ENCODE measurements at places on chromosomes 13 and 19.

DNA sequence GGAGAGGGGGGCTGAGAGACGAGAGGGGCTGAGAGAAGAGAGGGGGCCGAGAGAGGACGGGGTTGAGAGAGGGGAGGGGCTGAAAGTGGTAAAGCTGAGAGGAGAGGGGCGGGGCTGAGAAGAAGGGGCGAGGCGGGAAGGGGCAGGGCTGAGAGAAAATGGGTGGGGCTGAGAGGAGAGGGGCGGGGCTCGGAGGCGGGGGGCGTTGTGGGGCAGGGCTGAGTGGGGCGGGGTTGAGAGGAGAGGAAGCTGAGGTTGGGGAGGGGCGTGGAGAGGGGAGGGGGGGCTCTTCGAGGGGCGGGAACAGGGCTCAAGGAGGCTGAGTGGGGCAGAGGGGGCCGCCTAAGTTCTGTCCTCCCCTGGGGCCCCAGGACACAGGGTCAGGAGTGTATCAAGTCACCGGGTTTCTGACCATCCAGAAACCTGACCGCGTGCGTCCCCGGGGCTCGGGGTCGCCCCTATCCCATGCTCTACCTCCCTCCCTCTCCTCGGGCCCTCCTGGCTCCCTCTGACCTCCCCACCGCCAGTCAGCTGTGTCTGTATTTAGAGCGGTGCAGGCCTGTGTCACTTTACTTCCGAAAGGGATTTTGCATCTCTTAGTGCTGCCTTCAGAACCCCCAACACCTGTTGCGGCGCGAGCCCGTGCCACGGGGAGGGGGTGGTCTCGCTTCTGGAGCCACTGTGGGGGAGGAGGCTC is 38.6 kb upstream of the SEMA6B start:
- peak; percentile 51 for DNase-seq

- DNase-seq, result peak; percentile 86
Measured at GRCh38 chr19:47697863-47698609, 15.2 kb upstream of the EHD2 start.

GRCh38 chr13:51380269-51380668 is 40.8 kb downstream of the SERPINE3 start:
- no peak for DNase-seq

GRCh38 chr19:21604351-21604926 is 99.0 kb downstream of the ZNF429 start:
- DNase-seq, result peak; percentile 8

DNA sequence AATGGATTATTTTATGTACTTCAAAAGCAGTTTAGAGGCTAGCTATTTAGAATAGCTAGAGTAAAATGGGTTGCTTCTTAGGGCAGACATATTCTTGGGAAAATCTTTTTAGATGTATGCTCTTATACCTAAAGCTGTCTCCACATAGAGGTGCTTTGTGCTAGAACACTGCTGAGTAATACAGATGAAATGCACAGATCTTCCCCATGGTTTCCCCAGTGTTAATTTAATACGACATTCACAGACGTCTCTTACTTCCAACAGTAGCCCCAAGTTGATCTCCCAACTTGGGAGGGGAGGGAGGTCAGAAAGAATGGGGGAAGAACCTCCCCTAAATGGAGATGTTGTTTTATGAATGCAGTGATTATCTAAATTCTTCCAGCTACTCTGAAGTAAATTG is 16.9 kb downstream of the NALCN start:
- no peak for DNase-seq

GRCh38 chr13:23859455-23859854 is 29.7 kb downstream of the MIPEP start:
- no peak for DNase-seq

DNA sequence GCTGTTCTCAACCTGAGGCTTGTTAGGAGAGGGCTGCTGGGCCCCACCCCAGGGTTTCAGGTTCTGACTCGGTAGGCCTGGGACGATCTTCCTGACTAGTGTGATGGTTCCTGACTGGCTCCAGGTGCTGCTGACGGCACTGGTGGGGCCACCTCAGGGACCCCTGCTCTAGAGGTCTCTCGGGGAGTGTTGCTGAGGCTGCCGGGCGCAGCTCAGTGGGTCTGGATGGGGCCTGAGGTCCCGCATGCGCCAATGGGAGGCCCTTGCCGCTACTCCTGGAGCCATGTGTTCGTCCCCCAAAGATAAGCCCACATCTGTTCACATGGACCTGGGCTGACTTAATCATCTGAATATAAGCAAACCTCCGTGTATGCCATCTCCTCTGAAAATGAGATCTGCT is 133.0 kb downstream of the ATP11A start:
- no peak for DNase-seq

DNA sequence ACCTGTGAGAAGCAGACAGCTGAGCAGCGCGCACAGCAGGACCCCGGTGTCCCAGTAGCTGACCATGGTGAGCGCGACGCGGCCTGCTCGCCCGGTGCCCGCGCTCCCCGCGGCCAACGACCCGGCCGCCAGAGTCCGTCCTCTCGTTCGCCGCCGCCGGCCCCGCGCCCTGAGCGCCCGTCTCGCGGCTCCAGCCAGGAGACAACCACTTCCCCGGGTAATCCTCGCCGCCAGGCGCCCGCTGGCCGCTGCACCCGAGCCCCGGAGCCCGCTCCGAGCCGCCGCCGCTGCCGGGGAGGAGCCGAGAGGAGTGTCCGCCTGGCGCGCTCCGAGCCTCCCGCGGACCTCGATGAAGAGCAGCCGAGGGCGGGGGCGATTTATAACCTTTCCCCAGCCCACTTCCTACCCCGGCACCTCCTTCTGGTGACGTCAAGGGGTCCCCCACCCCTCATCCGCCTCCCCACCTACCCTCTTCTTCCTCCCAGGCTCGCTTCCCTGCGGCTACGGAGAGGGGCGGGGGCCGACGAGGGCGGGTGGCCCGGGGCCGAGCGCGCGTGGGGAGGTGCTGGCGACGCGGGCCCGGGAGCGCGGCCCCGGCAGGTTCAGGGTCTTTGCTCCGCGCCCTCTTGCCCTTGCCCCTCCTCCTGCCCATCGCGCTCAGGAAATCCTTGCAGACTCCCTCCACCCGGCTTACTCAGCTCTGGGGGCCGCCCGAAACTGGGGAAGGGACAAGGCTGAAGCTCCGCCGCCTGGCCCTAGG is at the start of gene FLT1:
Gene FLT1, minus strand, starts transcription at position 351 of the 760 bp plus-strand sequence. Its CDS starts 285 bp downstream, at position 66.
- peak; percentile 14 for DNase-seq

DNA sequence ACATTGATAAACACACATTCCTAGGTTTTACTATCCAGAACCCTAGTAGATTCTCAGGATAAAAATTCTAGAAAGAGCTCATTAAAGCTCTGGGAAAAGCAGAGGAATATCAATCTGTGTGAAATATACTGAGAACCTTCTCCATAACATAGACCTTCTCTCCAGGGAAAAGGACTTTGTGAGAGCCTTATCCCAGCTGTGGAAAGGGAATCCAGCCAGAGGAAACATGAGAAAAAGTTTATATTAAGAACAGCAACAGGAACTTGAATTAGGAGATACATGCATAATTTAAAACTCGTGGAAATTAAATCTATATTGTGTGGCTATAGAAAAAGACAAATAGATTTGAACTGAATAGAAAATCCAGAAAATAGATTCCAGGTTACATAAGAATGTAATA is 1639.9 kb downstream of the EFNB2 start:
- DNase-seq, result no peak

DNA sequence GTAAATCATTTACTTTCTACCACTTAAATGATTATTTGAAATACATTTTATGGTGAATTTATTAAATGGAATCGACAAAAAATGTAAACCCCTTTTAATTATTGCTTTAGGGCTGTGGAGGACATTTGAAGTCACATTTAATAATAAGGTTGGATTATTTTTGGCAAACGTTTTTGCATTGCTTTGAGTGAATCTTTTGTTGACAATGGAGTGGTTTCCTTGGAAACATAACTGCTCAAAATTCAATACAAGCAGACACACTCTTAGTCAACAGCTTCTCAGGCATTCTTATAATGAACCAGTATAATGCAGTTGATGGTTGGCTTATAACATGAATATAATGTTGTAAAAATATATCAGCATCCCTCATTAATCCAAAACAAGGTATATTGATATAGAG is 104.7 kb downstream of the DCLK1 start:
- no peak for DNase-seq

- DNase-seq, result no peak
Measured at GRCh38 chr13:30985637-30986205, 53.3 kb downstream of the TEX26 start.

GRCh38 chr13:41312176-41312500 is 1.1 kb downstream of the NAA16 start:
- no peak for DNase-seq

- DNase-seq, result no peak
Measured at GRCh38 chr19:53812335-53812734, 11.8 kb downstream of the NLRP12 start.

- DNase-seq, result no peak
Measured at GRCh38 chr19:56837492-56838023, 3.0 kb downstream of the PEG3 start.

- DNase-seq, result no peak
Measured at GRCh38 chr13:53188120-53188519, 159.5 kb downstream of the OLFM4 start.

DNA sequence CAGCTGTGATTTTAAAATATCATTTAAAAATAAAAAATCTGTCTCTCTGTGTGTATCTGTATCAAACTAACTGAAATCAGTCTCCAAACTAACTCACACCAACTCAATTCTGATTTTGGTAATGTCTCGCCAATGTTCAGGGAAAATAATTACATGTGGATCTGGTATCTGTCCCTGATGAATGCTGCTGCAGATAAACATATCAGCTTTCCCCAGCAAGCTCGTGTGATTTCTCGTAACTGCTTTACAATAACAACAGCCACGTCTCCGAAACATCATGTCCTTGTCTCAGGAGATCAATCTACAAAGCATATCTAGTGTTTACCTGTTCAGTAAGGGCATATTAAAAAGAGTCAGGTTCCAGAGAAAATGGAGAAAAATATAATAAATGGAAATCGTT is 129.0 kb downstream of the IRS2 start:
- no peak for DNase-seq

DNA sequence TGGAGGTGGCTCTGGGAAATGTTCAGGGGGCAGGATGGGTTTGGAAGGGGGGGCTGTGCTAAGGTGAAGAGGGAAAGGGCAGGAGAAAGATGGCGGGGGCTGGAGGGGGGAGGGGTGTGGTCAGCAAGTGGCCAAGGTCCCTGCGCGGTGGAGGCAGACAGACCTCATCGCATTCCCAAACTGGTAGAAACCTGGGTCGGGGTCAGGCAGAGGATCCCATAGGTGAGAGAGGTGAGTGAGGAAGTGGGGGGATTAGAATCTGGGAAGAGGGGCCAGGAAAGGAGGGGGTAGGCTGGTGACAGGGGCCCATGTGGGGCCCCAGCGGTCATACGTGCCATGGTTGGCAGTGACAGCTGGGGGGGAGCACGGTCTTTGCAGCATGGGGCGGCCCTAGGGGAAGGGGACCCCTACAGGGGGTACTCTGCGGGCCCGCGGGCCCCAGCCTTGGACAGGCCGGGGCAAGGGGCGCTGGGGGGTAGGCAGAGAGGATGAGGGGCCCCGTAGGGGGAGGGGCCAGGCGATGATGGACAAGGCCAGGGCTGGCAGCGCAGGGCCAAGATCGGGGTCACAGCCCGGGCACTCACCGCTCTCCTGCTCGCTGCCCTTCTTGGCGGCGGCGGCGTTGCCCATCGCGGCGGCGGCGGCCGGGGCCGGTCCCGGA is 514 bp downstream of the PRKACA start:
- no peak for DNase-seq

DNA sequence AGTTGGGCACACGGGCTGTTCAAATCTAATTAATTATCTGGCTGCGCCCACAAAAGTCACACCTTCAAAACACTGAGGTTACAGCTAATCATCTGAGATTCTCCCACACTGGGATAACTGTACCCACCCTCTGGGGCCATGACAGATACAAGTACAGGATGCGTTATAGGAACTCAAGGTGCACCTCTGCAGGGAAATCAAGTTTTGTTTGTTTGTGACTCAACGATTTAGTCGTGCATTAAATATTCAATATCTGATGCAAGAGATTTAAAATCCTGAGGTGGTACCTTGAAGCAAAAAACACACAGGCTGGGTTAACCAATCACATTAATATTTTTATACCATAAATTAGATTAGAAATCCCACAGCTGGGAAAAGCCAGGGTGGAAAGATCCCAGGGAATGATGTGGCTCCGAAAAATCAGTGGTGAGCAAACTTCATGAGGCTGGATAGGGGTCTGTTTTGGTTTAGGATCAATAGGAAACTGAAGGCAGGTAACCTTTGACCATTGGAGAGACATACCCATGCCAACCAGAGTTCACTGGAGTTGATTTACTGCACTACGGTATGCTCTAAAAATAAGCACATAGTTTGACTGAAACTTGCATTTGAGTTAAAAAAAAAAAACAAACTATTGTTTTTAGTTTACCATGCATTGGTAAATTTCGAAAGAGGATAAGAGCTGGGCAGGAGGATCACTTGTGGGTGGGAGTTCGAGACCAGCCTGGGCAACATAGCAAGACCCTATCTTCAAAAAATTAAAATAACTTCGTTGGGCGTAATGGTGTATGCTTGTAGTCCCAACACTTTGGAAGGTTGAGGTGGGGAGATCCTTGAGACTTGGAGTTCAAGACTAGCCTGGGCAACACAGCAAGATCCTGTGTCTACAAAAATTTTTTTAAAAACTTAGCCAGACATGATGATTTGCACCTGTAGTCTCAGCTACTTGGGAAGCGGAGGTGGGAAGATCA is 23.9 kb upstream of the CEBPG start:
- no peak for DNase-seq

DNA sequence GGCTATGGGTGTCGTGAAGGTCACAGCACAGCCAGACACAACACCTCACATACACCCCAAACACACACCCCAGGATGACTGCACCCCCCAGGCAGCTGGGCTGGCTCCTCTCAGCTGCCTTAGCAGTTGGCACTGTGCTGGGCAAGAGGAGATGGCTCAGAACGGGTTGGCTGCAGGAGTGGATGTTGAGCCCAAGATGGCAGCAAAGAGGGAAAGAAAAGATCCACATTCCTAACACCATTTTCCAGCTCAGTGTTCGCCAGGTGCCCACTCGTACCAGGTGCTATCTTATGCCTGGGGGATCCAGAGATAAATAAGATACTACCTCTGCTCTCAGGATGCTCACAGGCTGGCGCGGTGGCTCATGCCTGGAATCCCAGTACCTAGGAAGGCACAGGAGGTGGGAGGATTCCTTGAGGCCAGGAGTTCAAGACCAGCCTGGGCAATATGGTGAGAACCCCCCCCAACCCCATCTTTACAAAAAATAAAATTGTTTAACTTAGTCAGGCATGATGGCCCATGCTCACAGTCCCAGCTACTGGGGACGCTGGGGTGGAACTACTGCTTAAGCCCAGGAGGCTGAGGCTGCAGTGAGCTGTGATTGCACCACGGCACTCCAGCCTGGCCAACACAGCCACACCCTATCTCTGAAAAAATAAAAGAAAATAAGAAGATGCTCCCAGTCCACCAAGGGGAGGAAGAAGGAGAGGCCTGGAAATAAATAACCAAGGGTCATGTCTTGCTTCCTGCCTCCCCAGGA is 89.7 kb upstream of the ZNF507 start:
- no peak for DNase-seq

DNA sequence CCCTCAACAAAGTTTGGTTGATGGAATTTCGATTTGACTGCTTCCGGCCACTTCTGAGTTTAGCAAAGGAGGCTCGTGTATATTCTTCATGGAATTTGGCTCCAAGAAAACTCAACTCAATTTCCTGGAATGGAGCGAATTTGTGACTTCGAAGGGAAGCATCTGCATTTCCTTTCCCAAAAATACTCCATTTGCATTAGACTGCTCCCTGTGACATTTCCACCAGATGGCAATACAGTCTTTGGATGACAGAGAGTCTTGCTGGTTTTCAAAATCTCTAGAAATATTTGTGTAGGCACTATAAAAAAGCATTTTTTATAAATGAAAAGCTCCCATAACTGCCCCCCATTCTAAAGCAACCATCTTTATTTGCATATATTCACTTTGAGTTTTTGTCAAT is 4.1 kb downstream of the C1QTNF9 start:
- no peak for DNase-seq

GRCh38 chr19:19371059-19371458 is 34.4 kb upstream of the GATAD2A start:
- peak; percentile 90 for DNase-seq

Data from SW480 (cell line).